ENCODE measurements at places on chromosomes 16 and 17. TPM values are rescaled to one million over a fixed set of nuclear protein-coding genes. Genes with fewer than 3 reads are reported as not detected.

DNA sequence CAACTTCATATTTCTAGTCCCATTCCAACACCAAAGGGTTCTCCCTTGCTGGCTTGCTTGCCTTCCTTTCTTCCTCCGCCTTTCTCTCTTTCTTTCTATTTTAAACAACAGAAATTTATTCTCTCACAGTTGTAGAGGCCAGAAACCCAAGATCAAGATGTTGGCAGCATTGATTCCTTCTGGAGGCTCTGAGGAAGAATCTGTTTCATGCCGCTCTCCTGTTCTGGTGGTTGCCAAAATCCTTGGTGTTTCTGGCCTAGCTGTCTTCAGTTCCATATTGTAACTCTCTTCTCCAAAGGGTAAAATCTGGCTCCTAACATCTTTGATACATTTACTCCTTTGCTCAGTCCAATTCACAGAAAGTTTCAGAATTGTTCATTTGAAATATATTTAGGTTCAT lies 3.0 kb upstream of the ANKRD40CL start:
- DNase-seq = no peak

DNA sequence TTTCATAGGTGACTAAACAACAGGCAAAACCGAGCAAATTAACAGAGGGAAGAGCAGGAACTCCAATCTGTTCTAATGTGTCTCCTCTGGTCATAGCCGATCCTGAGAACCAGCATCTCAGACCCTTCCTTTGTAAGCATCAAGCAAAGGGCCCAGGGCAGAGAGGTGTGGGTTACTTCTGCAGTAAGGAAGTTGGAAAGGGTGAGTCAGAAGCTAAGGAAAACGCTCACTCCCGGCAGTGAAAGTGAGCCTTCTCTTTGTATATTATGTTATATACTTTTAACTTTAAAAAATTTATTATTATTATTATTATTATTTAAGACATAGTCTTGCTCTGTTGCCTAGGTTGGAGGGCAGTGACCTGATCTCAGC lies 77.7 kb downstream of the MRM3 start:
- peak; percentile 51 for DNase-seq

GRCh38 chr16:47317465-47318240 lies 143.2 kb downstream of the ITFG1 start:
- DNase-seq = no peak

DNA sequence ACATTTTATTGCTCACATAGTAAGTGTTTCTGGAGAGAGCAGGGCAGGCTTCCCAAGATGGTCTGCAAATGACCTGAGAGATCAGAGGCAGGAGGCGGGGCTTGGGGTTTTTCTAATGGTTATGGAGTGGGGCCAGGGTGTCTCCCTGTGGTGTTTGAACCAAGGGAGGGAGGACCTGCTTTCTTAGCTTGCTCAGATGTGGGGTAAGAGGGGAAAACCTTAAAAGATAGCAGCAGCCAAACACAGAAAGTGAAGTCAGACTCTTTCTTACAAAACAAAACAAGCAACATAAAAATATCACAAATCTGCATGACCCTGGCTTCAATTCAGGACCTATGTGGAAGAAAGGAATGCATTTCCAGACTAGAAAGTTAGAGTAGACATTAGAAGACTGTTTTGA lies 22.9 kb upstream of the DNAJA2 start:
- no peak for DNase-seq

The NXPH3 gene
- 3.4 TPM for total RNA-seq

DNA sequence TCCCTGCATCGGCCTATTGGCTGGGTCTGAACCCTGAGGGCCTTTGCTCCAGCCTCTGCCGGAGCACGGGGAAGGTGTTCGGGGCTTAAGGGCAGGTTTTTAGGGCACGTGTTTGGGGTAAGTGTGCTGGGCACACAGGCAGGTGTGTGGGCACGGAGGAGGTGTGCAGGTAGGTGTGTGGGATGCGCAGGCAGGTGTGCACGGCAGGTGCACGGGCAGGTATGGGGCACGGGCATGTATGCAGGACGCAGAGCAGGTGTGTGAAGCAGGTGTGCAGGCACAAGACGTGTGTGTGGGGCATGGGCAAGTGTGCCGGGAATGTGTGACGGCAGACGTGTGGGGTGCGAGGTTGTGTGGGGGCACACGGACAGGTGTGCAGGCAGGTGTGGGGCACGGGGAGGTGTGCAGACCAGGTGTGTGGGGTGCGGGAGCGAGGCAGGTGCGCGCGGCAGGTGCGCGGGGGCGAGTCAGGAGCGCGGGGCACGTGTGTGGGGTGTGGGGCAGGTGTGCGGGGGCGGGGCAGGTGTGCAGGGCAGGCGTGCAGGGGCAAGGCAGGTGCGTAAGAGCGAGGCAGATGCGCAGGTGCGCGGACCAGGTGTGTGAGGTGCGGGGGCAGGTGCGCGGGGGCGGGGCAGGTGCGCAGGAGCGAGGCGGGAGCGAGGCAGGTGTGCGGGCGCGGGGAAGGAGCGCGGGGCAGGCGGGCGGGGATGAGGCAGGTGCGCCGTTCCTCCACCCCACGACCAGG lies 28.6 kb upstream of the METRNL start:
- DNase-seq = no peak

GRCh38 chr16:1057252-1057932 lies 15.2 kb upstream of the SSTR5 start:
- no peak for DNase-seq

DNA sequence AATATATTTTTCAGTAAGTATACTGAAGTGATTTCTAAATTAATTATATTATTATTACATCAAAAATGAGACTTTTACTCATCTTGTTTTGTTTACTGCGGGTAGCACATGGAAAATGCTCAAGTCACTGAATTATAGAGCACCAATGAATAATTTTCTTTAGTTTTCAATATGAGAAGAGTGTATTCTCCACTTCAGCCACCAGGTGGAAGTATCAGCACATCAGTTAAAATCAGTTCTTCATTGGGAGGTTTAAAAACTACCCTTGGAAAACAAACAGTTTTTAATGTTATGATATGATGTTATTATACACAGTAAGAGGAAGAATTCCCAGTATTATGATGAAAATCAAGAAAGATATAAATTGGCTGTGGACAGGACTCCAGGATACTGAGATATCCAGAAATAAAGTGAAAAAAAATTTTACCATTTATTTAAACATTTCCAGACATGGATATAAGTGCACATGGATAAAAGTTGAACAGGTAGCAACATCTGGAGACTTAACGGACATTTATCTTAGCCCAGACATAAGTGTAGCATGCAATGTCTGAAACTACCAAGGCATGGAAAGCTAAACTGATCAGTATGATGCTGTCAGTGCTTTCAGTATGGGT lies 467.3 kb downstream of the KCNJ2 start:
- peak; percentile 45 for DNase-seq

The HS3ST3B1 gene
- 0.72 TPM for total RNA-seq

DNA sequence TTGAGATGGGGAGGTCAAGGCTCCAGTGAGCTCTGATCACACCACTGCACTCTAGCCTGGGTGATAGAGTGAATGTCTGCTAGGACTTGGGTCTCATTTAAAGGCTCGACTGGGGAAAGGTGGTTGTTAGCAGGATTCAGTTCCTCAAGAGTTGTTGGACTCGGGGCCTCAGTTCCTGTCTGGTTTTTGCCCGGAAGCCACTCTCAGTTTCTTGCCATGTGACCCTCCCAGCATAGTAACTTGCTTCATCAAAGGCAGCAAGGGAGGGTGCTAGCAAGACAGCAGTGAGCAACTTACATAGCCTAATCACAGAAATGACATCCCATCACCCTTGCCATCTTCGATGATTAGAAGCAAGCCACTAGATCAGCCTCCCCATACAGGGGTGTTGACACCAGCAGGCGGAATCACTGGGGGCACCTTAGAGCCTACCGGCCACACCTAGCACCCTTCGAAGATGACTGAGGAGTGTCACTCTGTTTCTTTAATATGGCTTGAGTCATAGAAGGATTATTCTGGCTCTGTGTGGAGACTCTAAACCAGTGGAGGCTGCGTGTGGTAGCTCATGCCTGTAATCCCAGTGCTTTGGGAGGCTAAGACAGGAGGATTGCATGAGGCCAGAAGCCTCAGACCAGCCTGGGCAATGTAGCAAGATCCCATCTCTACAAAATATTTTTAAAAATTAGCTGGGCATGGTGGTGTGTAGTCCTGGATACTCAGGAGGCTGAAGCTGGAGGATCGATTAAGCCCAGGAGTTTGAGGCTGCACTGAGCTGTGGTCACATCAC lies 13.2 kb upstream of the SCNN1B start:
- DNase-seq = no peak

GRCh38 chr17:19365833-19366636 lies 3.5 kb upstream of the B9D1 start:
- no peak for DNase-seq

GRCh38 chr17:31291820-31292219 lies 5.2 kb downstream of the OMG start:
- no peak for DNase-seq

- peak; percentile 29 for DNase-seq
Measured at GRCh38 chr16:83420206-83420760, 387.5 kb upstream of the HSBP1 start.

DNA sequence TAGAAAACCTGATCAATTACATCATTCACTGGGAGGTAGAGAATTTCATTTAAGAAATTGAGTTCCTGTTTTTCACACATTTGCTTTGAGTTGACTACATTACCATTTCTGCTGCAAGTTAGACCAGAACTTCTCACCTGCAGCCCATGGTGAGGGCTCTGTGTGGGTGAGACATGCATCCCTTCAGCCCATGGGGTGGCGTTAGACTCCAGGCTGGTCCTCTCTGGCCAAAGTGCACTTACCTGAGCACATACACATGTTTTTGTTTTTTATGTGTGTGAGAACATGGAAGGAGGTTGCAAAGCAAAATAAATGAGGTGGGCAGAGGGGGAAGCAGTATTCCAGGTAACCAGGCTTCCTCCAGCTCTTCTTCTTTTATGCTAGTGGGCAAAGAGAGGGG lies 470.2 kb downstream of the PMP22 start:
- DNase-seq = no peak

GRCh38 chr16:58459344-58460218 lies 40.4 kb upstream of the NDRG4 start:
- no peak for DNase-seq

The EEF2K gene
- 20.5 TPM for total RNA-seq

- DNase-seq = no peak
Measured at GRCh38 chr17:16081507-16082087, 82.0 kb downstream of the TTC19 start.

- no peak for DNase-seq
Measured at GRCh38 chr17:40402668-40403067, 15.0 kb downstream of the TOP2A start.

- no peak for DNase-seq
Measured at GRCh38 chr17:49162866-49163265, 30.3 kb downstream of the B4GALNT2 start.

DNA sequence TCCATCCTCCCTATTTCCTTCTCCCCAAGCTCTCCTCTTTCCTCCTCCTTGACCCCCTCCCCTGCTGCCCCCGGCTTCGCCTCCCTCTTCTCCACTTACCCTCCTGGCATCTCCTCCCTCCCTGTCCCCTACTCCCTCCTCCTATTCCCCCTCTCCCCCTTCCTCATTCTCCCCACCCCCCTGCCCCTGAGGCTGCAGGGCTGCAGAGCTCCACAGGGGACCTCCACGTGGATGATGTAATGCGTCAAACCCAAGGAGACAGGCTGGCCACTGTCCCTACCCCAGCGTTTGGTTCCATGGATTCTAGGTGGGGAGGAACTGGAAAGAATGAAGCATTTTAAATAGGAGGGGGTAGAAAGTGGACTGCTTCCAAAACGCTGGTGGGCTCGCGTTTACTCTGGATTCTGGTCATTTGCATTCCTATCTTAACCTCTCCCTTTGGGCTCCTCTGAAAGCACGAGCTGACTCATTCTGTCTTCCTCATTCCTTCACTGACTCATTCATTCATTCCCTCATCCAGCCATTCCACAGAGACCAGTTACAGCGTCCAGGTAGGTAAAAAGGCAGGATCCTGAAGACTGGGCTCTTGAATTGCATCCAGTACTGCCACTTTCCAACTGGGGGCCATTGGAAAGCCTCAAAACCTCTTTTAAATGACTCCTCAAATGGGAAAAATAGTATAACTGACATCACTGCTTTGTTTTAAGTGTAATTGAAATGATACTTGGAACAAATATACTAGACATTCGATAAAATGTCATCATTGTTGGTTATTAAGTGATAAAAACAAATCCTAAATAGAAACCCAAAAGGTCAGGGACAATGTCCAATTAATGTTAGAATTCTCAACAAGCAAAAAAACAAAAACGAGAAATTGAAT lies 943 bp upstream of the COTL1 start:
- peak; percentile 76 for DNase-seq

GRCh38 chr17:19369846-19370492 lies 7.4 kb upstream of the B9D1 start:
- DNase-seq = no peak

GRCh38 chr17:58189436-58190146 lies 2.9 kb upstream of the EPX start:
- peak; percentile 30 for DNase-seq

DNA sequence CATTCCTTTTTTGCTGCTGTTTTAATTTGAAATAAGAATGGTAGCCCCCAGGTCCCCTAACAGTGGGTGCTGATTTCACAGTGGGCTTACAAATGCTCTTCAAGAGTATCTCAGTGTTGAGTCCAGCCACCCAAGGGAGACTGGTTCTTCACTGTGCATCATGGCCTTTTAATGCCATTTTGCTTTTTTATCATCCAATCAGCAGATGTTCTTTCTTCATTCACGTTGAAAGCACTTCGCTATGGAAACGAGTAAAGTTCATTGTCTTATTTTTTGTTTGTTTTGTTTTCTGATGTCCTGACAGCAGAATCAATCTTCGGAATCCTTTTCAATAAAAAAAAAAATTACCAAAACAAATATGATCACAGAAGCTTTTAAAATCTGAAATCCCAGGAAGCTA lies 429.0 kb downstream of the MAF start:
- DNase-seq = no peak

- no peak for DNase-seq
Measured at GRCh38 chr16:54812229-54812628, 118.4 kb upstream of the IRX5 start.

DNA sequence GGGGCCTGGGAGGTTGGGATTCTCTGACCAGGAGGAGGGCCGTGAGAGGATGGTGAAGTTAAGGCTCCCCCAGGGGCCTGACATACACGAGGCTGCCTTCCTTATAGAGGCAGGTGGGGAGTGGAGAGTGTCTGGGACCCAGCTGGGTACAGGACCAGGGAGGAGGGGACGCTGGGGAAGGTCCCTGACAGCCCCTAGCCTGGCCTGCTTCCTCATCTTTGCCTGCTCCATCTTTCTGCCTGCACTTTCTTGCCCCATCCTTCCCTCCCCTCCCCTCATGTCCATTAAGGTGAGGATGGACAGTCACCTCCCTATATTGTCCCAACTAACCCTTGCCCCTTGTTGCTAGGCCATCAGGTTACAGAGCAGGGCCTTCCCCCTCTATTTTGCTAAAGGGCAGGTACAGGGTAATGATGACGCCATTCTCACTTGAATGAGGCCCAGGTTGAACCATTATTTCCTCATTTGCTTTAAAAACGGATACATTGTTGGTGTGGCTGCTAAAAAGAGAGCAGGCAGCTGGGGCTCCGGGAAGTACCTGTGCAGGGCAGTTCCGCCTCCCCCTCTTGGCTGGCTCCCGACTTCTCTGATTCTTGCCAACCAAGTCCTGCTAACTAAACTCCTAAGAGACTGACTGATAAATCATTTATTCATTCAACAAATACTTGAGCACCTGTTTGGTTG lies 1.3 kb downstream of the C17orf99 start:
- no peak for DNase-seq

The C16orf74 gene
- total RNA-seq = 11.3 TPM
